Airway epithelial cell (primary cell): ENCODE measurements at places on chromosomes 6 and 20. TPM values are rescaled to one million over a fixed set of nuclear protein-coding genes. Genes with fewer than 3 reads are reported as not detected.

Gene EYA2
- 12.9 and 18.8 TPM in 2 replicates for total RNA-seq

Gene SRSF12
- total RNA-seq = 0.19 and 0.21 TPM in 2 replicates

Gene ZHX3
- total RNA-seq = 6.7 and 13.5 TPM in 2 replicates

Gene TNXB
- total RNA-seq = under 0.01 and 0.05 TPM in 2 replicates

Gene SNRPB2
- 45.2 and 51.6 TPM in 2 replicates for total RNA-seq

Gene KCNB1
- not detected in 2 replicates for total RNA-seq

Gene OR2H1
- not detected in 2 replicates for total RNA-seq

Gene MROH8
- total RNA-seq = 0.07 and 1.2 TPM in 2 replicates

Gene TRIM10
- not detected in 2 replicates for total RNA-seq

Gene STMND1
- not detected in 2 replicates for total RNA-seq

Gene ANKRD66
- total RNA-seq = not detected in 2 replicates

Gene SLC17A4
- total RNA-seq = not detected in 2 replicates

Gene FAM209A
- 0.37 TPM in 1 of 2 replicates, not detected in the other for total RNA-seq

Gene SLC22A16
- not detected in 2 replicates for total RNA-seq

Gene MAK
- 0.07 TPM in 1 of 2 replicates, not detected in the other for total RNA-seq

Gene EPHA7
- total RNA-seq = not detected in 2 replicates
